Activated CD4-positive, alpha-beta T cell treated with anti-CD3 and anti-CD28 coated beads for 4 hours (primary cell): ENCODE measurements at places on chromosomes 3 and 15.

GRCh38 chr3:111610612-111611054 lies 15.5 kb upstream of the ZBED2 start:
- peak; percentile 42 for DNase-seq

DNA sequence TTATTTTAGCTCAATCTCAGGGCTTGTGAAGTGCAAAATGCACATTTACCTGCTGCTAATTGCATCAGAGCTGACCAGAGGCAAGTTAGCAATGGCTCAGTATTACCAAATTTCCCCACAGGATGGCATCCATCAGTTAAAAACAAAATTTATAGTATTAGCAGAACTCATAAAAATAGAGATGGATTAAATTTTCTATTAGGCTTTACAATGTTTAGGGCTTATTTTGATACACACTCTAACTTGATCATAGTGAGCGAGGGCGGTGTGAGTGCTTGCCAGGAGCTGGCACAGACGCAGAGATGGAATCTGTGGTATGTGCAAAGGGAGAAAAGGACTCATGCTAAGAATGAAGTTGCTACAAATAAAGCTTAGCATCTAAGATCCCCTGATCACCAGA lies 241.0 kb downstream of the NSUN3 start:
- DNase-seq: no peak

- DNase-seq: no peak
Measured at GRCh38 chr15:58952751-58953150, 19.3 kb upstream of the SLTM start.

DNA sequence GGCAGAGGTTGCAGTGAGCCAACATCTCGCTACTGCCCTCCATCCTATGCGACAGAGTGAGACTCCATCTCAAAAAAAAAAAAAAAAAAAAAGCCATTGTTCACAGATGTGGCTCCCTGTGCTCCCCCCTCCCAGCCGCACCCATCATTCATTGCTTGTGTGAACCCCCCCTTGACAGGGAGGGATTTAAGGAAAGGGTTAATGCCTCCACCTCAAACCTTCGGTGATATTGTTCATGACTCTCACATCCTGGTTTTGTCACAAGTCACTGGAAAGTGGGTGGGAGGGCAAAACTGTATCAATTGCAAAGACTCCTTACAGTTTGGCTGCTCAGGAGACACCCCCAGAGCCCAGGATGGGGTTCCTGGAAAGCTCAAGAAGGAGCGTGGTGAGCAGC lies 7.7 kb downstream of the SLC6A6 start:
- no peak for DNase-seq

DNA sequence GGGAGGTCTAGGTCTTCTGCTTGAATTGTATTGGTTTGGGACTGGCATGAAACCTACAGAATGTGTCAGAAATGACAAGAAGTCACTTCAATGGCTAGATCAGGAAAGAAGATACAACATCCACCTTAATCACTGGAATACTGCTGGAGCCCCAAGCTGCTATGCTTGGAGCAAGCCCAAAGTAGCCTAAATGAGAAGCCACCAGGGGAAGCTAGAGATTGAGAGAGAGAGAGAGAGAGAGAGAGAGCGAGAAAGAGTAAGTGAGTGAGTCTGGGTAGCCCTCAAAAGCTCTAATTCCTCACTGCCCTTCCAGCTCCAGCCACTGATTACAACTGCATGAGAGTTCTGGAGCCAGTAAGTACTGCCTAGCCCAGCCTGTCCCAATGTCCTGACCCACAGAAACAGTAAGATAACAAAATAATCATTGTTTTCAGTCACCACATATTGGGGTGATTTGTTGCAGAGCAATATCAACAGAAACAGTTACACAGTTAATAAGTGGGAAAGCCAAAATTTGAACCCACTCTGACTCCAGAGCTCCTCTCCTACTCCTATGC lies 529.2 kb upstream of the GOLIM4 start:
- DNase-seq: no peak

GRCh38 chr15:101043011-101043410 lies 123.9 kb downstream of the LRRK1 start:
- no peak for DNase-seq

DNA sequence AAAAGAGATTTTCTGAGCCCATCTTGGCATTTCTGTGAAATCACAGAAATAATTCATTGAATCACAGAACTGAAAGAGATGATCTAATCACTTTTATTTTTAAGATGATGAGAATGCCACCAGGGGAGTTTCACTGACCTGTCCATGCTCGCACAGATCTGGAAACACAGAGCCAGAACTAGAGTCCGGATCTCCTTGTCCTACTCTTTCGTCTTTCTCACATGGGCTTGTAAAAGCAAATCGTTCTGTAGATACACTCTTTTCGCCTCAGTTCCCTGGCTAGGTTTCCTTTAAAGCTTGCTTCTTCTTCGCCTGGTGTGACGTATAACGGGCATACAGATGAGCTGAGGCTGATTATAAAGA lies 122.5 kb upstream of the SPRED1 start:
- DNase-seq: no peak

DNA sequence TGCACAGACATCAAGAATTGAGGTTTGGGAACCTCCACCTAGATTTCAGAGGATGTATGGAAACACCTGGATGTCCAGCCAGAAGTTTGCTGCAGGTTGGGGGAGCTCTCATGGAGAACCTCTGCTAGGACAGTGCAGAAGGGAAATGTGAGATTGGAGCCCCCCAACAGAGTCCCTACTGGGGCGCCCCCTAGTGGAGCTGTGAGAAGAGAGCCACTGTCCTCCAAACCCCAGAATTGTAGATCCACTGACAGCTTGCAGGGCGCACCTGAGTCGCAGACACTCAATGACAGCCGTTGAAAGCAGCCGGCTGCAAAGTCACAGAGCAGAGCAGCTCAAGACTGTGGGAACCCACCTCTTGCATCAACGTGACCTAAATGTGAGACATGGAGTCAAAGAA lies 34.6 kb upstream of the EPHA6 start:
- no peak for DNase-seq

- no peak for DNase-seq
Measured at GRCh38 chr3:31572236-31573004, 39.7 kb downstream of the STT3B start.

- DNase-seq: no peak
Measured at GRCh38 chr3:10561162-10561945, 56.0 kb upstream of the ATP2B2 start.

DNA sequence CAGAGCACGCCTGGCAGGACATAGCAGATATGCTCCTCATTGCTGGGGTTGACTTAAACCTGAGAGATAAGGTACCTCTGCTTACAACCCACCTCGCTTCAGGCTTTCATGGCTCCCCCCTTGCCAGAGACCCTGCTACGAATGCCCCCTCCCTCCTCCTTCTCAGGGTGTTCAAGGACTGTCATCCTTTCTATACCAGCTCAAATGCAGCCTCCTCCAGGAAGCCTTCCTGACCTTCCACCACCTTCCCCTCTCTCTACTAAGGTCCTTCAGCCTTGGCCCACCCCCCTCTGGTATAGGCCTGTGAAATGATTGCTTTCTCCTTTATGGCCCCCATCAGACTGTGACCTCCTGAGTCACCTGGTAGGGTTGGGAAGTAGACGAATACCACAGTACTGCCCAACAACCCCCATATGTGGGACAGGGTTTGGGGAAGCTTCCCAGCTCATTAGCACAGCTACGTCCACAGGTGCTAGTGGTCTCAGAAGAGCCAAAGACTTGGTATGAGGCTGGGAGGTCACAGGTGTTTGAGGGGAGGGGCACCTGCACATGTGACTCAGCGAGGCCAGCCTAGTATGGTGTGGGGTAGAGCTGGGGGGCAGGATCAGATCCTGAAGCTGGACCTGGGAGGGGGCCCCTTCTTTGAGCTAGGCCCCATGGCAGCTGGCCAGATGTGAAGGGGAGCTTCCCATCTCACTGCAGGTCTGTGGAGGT lies 32.0 kb downstream of the ANKDD1A start:
- DNase-seq: no peak

DNA sequence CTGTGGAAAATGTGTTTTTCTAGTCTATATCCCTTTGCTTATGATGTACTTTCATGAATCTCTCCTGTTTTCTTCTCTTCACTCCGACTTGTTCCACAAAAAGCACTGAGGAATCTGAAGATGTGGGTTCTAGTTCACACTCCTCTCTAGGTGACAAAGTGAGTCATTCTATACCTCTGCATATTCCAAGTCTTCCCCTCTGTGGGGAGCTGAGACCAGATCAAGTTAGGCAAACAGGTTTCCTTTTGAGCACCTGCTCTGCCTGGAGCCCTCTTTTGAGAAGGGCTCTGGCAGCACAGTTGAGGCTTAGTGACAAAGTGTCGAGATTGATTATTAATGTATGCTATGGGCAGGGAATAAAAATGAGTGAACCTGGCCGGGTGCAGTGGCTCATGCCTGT lies 82.4 kb upstream of the VGLL4 start:
- DNase-seq: no peak

GRCh38 chr15:93855181-93855826 lies 376.1 kb upstream of the MCTP2 start:
- no peak for DNase-seq

DNA sequence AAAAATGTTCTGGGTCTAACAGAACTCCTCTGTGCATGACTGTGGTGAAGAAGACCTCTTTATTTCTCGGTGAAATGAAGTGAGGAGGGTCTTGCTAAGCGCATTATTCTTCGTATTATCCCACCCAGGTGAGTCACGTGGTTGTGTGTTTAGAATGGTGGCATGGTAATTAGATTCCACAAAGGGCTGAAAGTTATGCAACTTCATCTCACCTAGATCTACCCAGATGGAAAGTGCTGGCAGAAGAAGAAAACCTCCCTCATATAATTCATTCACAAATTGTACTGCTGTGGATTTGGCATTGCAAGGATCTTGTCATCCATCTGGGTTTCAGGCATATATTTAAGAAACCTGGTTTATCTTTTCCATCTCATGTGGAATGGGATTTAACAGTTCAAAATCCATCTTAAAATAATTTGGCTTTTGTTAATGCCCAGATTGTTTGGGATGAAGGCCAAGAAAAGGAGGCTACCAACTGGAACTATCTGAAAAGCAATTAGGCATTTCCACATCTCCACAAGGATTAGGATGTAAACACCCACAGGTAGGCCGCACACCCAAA lies 175.3 kb downstream of the PLCL2 start:
- DNase-seq: no peak

DNA sequence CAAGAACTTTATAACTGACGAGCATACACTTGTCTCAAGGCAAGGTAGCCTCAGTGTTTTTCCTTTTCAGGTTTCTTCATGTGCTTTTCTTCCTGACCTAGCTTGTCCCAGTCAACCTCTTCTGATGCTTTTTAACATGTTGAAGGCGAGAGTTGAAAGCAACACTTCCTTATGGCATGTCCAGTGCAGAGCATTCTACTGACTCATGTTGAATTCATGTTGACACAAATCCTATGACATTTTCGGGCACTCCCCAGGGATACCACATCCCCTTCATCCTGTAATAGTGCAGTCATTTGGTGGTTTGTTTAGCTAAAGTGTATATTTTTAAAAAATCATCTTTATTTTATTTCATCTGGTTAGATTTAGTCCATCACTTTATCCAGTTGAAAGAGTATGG lies 75.9 kb upstream of the CBLB start:
- no peak for DNase-seq

GRCh38 chr3:32499585-32499984 lies 3.1 kb downstream of the CMTM6 start:
- no peak for DNase-seq

GRCh38 chr3:196135693-196136639 lies 54.1 kb upstream of the TFRC start:
- DNase-seq: no peak

DNA sequence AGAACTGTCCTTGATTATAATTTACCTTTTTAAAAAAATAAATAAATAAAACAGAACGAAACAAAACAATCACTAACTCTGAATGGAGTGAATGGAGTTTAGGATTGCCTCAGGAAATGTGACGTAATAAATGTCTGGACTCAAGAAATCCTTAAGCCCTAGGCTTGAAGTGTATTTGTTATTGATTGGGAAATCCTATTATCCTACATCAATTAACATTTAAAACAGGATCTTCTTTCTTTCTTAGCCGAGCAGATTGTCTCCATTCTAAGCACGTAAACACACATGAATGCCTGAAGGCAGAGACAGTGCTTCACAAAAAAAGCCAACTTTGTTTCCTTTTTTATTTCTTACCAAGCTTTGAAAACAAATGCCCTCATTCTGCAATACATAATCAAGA lies 33.4 kb downstream of the KAT2B start:
- no peak for DNase-seq

DNA sequence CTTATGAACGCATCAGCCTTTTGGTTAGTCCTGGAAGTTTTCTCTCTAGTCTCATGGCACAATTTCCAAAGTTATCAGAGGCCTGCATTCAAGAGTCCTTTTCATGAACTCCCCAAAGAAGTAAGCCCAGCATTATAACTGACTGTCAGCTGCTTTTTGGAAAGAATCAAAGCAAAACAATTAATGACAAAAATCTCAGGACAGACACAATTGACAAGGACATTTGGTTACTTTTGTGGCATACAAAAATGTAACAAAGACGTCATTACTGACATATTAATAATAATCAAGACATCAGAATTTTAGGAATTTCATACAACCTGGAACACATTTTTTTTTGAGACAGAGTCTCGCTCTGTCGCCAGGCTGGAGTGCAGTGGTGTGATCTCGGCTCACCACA lies 21.2 kb downstream of the KATNBL1 start:
- no peak for DNase-seq

- no peak for DNase-seq
Measured at GRCh38 chr3:127475975-127476705, 114.4 kb downstream of the TPRA1 start.

- DNase-seq: no peak
Measured at GRCh38 chr3:26233374-26233773, 389.2 kb upstream of the LRRC3B start.

- DNase-seq: no peak
Measured at GRCh38 chr3:30845606-30846005, 48.9 kb downstream of the GADL1 start.

DNA sequence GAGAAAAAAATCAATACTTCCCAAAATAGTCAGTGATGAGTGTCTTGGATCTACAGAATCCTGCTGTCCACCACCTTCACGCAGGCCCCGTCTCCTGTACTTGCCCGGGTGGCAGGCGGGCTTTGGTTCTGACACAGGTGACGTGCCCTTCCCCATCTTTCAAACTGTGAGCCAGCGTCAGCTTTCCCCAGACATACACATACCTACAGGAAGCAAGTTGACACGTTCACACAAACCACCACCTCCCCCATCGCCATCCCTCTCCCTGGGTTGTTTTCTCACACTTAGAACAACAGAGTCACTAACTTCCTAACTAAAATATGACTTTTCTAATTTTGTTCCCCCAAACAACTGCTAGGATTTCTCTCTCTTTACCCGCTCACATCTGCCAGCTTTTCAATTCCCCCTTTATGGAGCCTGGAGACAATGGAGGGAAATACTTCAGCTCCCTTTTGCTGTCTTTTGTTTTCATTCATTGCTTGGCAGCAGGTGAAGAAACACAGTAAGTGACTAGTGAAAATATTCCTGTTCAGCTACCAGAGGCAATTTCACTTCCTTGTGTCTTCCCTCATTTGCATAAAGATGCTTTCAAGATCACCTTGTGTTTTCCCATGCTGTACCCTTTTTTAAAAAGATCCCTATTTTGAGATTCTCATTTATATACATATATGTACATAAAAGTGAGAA lies 248.3 kb downstream of the SLCO3A1 start:
- no peak for DNase-seq
